ENCODE measurements at places on chromosomes 1 and 21. TPM values are rescaled to one million over a fixed set of nuclear protein-coding genes. Genes with fewer than 3 reads are reported as not detected.

Gene NBPF10
- total RNA-seq: 2.0 TPM

Gene CD2
- total RNA-seq: 444 TPM

- H3K36me3 ChIP-seq: no peaks in the 10 kb centered on the region
- H3K27ac ChIP-seq: no peak overlapping the region
- DNase-seq: no peak
- peaks cover 24% of the 10 kb centered on the region for H3K4me1 ChIP-seq
Measured at GRCh38 chr21:45476582-45476981, 65.7 kb downstream of the SLC19A1 start.

DNA sequence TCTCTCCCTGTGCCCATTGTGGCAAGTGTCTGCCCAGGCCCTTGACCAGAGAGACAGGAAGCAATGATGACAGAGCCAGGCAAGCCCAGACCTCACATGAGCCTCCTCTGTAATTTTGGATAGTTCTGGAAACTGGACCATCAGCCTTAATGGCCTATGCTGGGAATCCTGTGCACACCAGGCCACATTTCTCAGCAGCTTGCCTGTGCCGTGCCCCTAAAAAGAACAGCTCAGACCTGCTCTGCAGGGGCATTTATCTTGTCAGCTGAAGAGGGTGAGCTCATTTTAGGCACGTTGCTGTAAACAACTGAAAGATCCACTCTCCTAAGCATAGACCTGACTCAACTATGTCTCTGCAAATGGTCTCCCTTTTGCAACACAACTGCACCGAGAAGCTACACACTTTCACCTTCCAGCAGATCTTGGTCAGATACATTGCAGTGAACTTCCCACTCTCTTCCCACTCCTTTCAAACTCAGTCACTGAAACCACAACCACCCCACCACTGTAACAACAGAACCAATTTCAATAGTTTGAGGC, 53.5 kb upstream of the BACH1 start:
- H3K27me3 ChIP-seq: peaks cover 38% of the 10 kb centered on the region
- peaks cover 3% of the 10 kb centered on the region for H3K36me3 ChIP-seq
- no peak overlapping the region for H3K4me3 ChIP-seq
- H3K4me1 ChIP-seq: peaks cover 14% of the 10 kb centered on the region
- H3K27ac ChIP-seq: no peak overlapping the region
- DNase-seq: peak; percentile 49

DNA sequence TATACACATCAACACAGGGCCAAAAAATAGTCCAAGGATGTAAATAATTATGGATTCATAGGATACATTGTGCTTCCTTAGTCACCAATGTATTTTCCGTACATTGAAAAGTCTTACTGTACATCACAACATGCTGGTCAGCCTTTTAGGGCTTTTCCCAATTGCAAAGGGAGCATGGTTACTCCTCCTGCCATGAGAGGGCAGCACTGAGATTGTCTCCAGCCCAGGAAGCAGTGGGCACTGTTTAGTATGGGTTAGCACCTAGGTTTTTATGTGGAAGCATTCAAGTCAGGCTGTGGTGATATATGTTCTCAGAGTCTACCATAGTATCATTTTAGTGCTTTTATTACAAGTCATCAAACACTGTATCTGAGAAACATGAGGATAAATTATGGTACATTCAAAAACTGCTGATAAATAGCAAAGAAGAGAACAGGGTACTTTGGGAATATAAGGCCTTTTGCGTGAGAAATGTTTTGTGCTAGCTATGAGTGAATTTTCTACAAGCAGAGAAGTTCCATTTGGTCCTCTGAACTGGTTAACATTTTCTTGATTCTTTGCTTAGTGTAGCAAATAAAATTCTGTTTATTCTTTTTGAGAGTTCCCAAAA, 34.0 kb downstream of the ST6GALNAC5 start:
- no peaks in the 10 kb centered on the region for H3K4me1 ChIP-seq
- H3K4me3 ChIP-seq: no peak overlapping the region
- no peak overlapping the region for H3K27ac ChIP-seq
- DNase-seq: no peak
